Cardiac ventricle fibroblast (primary cell): ENCODE measurements at places on chromosomes 4 and X. TPM values are rescaled to one million over a fixed set of nuclear protein-coding genes. Genes with fewer than 3 reads are reported as not detected.

Gene OTOP1
- not detected in 2 replicates for total RNA-seq

Gene GC
- total RNA-seq = not detected in 2 replicates

Gene KANTR
- total RNA-seq = 4.8 and 6.9 TPM in 2 replicates

Gene TCEAL5
- not detected in 2 replicates for total RNA-seq

Gene KIF4A
- total RNA-seq = 1.4 and 2.3 TPM in 2 replicates

Gene PWWP3B
- 0.73 and 0.94 TPM in 2 replicates for total RNA-seq

Gene MAGEA10
- not detected in 2 replicates for total RNA-seq

Gene ARX
- not detected in 2 replicates for total RNA-seq

Gene BMP3
- not detected in 2 replicates for total RNA-seq

Gene DCTD
- 81.6 and 86.3 TPM in 2 replicates for total RNA-seq

Gene RTL9
- 0.06 and 0.15 TPM in 2 replicates for total RNA-seq

Gene TMEM150C
- 3.2 and 4.2 TPM in 2 replicates for total RNA-seq

Gene RNF150
- 0.25 and 0.54 TPM in 2 replicates for total RNA-seq

Gene PAGE4
- not detected in 2 replicates for total RNA-seq

Gene ALAS2
- total RNA-seq = not detected in 2 replicates

Gene RPL36A
- 2,177 and 2,530 TPM in 2 replicates for total RNA-seq

Gene FABP2
- total RNA-seq = not detected in 2 replicates

Gene VEGFC
- 12.8 and 15.7 TPM in 2 replicates for total RNA-seq

Gene IL1RAPL1
- total RNA-seq = 0.06 and 0.29 TPM in 2 replicates

Gene FGFR3
- 0.19 and 0.24 TPM in 2 replicates for total RNA-seq

Gene SYTL5
- total RNA-seq = 0.05 TPM in 1 of 2 replicates, not detected in the other

Gene OPRPN
- not detected in 2 replicates for total RNA-seq

Gene FRMD7
- total RNA-seq = 0.06 TPM in 1 of 2 replicates, not detected in the other

Gene DGAT2L6
- not detected in 2 replicates for total RNA-seq

Gene MAPK10
- 38.9 and 43.7 TPM in 2 replicates for total RNA-seq

Gene ZDHHC15
- 0.06 and 0.10 TPM in 2 replicates for total RNA-seq

Gene MID1IP1
- 40.1 and 42.6 TPM in 2 replicates for total RNA-seq

Gene MAGED1
- total RNA-seq = 271 and 280 TPM in 2 replicates

Gene WDR19
- total RNA-seq = 24.1 and 32.4 TPM in 2 replicates

Gene CACNA1F
- total RNA-seq = not detected in 2 replicates

Gene PAGE2
- total RNA-seq = not detected in 2 replicates

Gene IQSEC2
- total RNA-seq = 4.4 and 14.4 TPM in 2 replicates

Gene NEUROG2
- not detected in 2 replicates for total RNA-seq
